ENCODE measurements at places on chromosomes 7 and 10.
A peak's percentile ranks its signal among the peaks of the same experiment; 100 is the strongest.

DNA sequence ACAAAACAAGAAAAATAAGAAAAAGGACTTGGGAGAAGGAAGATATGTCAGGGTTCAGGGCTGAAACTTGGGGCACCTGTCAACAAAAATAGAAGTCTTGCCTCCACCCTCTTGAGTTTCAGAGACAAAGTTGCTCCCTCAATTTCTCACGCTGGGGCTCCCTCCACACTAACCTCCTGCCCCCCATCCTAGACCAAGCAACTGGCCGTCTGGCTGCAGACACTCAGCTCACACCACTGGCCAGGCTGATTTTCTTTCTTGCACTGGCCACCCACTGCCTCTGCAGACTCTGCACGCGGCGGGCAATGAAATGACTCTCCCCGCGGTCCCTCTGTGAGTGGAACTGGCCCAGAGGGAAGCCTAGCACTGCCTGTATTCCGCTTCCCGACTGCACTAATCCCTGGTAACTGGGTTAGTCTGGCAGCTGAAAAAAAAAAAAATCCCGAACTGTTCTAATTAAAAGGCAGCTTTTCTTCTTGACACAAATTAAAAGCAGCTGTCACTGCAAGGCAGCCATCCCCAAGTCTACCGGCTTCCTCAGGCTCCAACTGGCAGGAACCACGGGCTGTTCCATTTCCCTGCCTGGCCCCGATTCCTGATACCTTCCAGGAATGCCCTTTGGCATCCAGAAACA, 83.5 kb downstream of the SPDYE5 start:
- DNase-seq: no peak

DNA sequence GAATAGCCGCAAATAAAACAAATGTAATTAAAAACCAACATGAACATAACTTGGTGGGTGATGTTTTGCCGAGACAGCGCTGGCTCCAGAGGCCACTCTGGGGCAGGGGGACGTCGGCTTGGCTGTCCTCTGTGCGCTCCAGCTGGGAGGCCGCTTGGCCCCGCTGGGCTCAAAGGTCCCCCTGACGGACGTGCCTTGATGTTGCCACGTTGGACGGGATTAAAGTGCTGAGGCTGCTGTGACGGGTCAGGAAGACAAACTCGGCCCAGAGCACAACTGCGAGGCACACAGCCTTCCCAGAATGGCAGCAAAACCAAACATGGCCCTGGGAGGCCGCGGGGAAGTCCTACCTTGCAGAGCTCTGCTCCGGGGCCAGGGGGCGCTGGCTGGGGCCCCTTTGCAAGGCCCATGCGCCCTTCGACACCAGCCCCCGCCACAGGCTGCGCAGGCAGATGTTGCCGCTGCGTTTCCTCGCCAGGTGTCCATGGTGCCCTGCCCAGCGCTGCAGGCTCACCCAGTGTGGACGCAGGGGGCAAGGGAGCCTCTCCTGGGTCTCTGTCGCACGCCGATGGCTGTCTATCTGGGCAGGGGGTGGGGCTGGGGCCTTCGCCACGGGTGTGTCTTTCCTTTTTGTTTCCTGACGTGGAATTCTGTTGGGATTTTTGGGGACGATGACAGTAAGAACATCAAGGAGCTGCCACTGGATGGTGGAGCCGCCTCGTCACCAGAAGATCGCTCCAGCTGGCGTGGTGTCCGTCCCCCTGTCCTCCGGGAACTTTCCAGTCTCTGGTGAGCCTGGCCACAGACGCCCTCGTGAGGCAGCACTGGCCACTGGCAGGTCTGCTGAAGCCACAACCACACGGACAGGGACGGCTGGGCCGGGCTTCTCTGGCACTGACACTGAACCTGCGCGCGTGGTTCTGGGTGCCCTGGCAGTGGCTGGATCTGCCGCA, 99.6 kb upstream of the DIP2C start:
- DNase-seq: no peak

- DNase-seq: no peak
These were observed 72.7 kb downstream of the TMEM130 start for GRCh38 chr7:98797150-98797549.

GRCh38 chr7:17142831-17143541, 155.5 kb upstream of the AHR start:
- DNase-seq: no peak

GRCh38 chr7:23469150-23469960, 936 bp downstream of the IGF2BP3 start:
- DNase-seq: no peak

DNA sequence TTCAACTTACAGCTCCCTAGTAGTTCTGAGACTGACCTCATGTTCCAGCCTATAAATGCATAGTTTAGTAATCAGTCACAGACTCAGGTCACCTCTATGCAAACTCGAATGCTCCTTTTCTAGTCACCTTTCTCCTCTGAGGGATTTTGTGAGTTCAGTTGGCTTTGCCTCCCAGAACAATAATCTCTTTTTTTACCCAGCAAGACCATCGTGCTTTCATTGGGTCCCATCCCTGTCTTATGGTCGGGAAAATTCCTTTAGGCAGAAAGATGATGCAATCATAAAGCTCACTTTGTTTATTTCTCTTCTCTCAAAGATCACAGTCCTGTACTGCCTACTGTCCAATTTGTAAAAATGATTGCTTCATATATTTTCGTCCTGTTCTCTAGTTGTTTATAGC, 38.4 kb downstream of the TWIST1 start:
- no peak for DNase-seq

DNA sequence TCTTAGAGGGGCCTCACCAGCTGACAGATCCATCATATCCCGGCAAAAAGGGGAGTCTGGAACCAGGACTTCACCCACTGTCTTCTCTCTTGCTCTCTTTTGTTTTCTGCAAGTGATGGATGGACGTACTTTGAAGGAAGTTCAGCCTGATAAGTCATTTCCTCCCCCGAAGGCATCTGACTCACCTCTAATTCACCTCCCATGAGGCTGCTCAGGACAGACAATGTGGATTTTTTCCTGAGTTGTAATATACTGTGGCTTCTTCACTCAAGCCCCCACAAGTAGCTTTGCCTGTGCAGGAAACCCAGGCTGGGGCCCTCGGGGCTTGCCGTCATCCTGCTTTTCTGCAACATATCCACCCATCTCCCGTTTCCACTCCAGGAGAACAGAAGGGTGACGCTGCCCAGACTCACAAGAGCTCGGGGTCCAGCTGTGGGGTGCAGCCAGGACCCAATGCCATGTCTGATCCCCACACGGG, 70.4 kb downstream of the ASB13 start:
- no peak for DNase-seq

DNA sequence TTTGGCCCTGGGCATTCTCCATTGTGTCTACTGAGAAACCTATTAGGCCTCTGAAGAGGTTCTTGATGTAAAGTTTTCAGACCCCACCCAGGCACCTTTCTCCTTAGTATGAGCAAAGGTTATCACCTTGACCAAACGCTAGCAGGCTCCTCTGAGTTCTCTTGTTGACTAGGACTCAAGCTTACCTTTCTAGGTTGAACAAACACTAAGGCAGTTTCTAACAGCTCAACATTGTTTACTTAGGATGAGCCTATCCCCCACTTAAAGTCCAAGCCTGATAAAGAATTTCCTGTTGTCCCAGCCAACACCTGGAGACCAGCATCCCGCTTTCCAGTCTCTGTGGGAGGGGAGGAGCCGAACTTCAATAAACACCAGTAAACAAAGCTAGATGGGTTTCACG, 26.3 kb upstream of the ITGB8 start:
- DNase-seq: no peak

GRCh38 chr7:66886152-66886551, 34.9 kb upstream of the TMEM248 start:
- DNase-seq: no peak

- DNase-seq: no peak
These were observed 29.3 kb upstream of the ITGB8 start for GRCh38 chr7:20301311-20301939.

DNA sequence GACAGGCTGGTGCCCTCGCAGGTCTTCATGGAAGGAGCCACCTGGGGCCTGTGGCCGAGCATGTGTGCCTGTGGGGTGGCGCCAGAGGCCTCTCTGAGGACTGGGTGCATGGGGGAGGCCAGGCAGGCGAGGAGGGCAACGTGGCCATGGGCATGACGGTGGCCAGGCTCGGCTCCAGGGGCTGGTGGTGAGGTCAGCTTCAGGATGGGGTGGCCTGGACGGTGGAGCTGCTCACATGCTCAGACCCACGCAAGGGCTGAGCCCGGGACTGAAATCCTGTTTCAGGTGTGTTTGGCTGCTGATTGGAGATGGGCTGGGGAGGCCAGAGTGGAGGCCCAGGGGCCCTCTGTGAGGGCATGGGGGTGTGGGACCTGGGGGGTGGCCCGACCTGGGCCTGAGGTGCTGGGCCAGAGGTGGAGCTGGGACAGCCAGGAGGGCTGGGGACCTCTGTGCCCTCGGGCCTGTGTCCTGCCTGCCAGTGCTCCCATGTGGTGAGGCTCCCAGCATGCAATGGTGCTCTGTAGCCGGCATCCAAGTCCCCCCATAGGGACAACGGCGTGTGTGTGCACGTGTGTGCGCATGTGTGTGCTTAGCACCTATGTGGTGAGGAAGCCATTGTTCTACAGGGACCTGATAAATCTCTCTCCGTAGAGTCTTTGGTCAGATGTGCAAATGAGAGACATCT, 71.1 kb downstream of the INPP5A start:
- no peak for DNase-seq

GRCh38 chr10:122140461-122140902, 130.6 kb upstream of the BTBD16 start:
- DNase-seq: no peak

DNA sequence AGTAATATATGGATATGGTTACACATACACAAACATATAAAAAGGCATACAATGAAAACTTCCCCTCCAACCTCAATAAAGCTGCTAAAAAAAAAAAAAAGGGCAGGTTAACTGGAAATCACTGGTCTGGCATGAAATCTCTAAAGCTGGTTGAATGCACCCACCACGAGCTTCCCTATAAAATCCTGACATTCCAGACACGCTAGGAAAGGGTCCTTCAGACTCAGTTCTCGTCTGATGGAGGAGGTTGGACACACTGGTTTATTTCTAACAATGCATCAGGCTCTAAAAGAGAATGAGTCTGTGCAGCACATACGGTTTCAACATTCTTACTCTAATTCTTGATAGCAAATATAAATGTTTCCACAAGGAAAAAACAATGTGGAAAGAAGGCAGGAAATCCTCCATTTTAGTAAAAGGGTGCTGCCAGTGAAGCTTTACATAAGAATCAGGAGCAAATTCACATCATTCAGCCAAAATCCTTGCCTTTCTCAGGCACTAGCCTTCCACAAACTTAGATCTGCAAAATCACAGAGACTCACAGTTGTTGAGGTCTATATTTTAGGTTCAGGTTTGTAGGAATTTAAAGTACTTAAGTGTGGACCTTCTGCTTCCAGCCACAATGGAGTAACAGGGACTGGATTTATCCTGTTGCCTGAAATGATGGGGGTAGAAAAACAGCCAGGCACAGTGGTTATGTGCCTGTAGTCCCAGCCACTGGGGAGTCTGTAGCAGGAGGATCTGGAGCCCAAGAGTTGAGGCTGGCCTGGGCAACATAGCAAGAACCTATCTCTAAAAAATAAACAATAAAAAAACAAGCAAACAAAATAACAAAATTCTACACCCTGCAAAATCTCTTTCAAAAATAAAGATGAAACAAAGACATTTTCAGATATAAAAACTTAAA, 73.5 kb downstream of the CYTH3 start:
- DNase-seq: no peak

- no peak for DNase-seq
These were observed 11.9 kb downstream of the NPTX2 start for GRCh38 chr7:98629001-98629431.

- DNase-seq: no peak
These were observed 27.2 kb downstream of the CHST15 start for GRCh38 chr10:124066126-124066700.

DNA sequence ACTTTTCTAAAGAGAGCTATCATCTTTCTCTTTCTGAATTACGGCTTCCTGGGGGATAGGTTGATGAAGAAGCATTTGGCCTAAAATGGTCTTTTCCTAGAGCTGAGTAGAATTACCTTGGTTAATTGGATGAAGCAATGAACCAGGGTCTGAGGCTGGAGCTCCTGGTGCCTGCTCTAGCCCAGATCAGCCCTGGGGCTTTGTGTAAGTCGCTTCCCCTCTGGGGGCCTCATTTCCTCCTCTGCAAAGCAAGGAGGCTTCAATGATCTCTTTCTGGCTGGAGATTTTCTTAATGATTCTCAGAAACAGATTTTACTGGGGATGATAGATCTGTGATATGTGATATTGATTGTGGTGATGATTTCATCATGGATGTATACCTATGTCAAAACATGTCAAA, 3.5 kb upstream of the CPA2 start:
- peak; percentile 73 for DNase-seq

- no peak for DNase-seq
These were observed 74.6 kb upstream of the C7orf33 start for GRCh38 chr7:148515728-148516695.

DNA sequence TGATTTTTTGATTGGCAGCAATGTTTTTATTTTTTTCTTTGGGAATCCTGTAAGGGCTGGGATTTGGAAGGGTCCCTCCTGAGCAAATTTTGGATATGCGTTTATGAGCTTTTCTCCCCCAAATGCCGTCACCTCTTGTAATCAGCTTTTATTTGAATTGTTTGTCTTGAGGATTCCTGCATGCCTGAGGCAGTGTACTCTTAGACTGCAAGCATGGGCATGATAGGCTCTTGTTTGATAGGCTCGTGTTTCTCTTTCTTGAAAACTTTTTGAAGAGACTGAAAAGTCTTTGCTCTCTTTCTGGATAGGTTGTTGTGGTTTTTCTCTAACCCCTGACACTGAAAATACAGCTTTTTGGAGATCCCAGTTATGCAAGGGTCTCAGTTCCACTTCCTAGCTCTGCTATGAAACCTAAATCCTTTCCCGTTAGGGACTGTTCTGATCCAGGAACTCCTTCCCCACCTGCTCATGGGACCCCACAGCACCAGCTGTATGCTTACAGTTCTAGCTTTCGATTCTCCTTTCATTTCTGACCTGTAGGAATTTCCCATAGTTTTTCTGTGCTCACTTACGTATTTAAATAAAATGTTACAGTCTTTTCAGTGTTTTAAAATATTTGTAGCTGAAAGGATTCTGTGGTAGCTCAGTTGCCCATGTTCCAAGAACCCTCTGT, 17.2 kb downstream of the TSPAN13 start:
- DNase-seq: no peak
